T1000 (cell line): ENCODE measurements at places on chromosomes 5 and 9.
A peak's percentile ranks its signal among the peaks of the same experiment; 100 is the strongest.

DNA sequence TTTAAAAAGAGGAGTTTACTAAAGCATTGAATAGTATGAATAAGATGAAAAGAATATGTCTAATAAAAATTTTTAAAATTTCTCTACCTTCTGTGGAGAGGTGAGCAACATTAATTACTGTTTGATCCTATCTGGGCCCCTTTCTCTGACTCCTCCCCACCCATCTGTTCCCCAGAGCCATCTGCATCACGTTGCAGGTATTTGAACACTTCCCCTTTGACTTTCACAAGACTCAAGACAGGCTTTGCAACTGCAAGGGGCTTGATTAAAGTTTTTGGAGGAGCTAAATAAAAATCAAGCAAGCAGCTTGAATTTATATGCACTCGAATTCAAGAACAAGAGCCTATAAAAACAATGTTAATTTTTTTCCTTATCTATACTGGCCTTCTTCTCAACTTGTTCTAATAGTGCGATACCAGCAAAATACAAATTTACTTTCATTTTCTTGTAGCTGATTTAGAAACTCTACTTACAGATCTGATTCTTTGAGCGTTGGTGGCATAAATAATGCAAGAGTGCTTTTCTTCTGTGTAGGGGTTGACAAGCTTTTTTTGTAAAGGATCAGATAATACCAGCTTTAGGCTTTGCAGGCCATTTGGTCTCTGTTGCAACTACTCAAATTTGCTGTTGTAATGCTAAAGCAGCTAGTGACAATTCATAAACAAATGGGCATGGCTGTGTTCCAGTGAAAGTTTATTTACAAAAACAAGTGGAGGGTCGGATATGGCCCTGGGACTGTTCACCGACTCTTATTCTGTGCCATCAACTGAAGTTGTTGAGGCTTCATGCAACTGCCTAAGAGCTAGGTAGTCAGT, 21.2 kb downstream of the TXNDC8 start:
- no peak for DNase-seq

GRCh38 chr5:151115272-151115905, 34.6 kb upstream of the TNIP1 start:
- peak; percentile 21 for DNase-seq

DNA sequence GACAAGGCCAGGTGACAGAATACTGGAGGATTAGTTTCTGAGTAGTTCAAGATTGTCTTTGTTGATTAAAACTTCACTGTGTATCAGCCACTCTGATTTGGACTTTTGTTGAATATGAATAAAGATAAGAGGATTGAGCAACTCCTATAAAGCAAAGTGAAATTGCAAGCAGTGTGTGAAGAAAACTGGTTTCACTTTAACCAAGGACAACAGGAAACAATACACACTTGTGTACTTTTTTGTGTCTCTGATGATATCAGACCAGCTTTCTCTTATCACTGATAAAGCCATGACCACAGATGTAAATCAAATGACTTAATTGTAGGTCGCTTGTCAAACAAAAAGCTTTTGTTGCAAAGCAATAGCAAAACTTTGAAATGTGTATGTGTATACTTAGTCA, 268.6 kb downstream of the FER start:
- no peak for DNase-seq

DNA sequence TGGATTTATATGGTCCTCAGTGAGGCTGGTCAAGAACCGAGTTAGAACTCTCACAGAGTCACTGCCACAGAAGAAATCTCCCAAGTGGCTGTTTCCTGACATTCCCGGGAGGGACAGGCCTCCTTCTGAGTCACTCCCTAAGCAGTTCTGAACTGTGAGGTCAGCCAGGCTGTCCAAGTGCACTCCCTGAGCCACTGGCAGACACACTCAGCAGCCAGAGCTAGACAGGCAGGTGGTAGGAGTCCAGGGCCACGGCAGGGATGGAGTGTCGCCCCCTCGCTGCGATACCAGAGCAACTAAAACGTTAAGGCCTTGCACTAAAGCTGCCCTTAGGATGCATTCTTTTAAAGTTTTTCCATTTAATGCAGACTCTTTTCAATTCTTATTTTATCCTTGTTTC, 3.4 kb downstream of the IL4 start:
- peak; percentile 62 for DNase-seq

DNA sequence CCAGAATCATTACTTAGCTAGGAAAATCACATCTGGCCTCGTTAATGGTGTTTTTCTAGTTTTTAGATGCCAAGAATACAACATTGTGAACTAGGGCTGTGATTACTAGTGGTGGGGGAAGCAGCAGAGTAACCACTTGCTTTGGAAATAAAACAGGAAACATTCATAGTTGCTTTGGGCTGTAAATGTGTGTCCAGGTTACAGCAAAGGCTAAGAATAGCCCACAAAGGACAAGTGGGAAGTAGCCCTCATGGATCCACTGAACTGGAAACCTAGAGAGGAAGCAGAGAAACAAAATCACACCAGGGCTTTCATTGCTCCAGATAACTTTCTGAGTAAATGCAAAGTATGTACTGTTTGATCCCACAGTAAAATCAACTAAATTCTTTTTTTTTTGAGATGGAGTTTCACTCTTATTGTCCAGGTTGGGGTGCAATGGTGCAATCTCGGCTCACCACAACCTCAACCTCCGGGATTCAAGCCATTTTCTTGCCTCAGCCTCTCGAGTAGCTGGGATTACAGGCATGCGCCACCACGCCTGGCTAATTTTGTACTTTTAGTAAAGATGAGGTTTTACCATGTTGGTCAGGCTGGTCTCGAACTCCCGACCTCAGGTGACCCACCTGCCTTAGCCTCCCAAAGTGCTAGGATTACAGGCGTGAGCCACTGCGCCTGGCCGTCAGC, 56.2 kb upstream of the TNFSF15 start:
- no peak for DNase-seq

GRCh38 chr9:101029315-101030085, 973 bp downstream of the PLPPR1 start:
- DNase-seq: no peak

- peak; percentile 23 for DNase-seq
Observed at GRCh38 chr5:62475072-62475471, 62.5 kb downstream of the IPO11 start.

GRCh38 chr9:109250311-109250741, 70.5 kb downstream of the EPB41L4B start:
- no peak for DNase-seq

DNA sequence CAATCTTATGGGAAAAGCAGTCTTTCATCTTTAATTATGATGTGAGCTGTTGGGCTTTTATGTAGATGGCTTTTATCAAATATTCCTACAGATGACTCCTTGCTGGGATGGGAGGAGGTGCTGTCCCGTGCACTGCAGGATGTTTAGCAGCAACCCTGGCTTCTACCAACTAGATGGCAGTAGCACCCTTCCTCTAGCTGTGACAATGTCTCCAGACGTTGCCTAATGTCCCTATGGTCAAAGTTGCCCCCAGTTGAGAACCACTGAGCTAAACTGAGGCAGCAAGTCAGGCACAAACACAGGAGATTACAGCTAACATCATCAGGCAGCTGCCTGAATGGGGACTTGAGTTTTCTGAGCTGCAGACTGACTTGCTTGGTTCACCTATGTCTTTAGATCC, 401.9 kb upstream of the PDE4D start:
- no peak for DNase-seq

- no peak for DNase-seq
Observed at GRCh38 chr5:180287868-180288267, 4.0 kb downstream of the MAPK9 start.

GRCh38 chr5:14257995-14258403, 114.9 kb downstream of the TRIO start:
- no peak for DNase-seq

DNA sequence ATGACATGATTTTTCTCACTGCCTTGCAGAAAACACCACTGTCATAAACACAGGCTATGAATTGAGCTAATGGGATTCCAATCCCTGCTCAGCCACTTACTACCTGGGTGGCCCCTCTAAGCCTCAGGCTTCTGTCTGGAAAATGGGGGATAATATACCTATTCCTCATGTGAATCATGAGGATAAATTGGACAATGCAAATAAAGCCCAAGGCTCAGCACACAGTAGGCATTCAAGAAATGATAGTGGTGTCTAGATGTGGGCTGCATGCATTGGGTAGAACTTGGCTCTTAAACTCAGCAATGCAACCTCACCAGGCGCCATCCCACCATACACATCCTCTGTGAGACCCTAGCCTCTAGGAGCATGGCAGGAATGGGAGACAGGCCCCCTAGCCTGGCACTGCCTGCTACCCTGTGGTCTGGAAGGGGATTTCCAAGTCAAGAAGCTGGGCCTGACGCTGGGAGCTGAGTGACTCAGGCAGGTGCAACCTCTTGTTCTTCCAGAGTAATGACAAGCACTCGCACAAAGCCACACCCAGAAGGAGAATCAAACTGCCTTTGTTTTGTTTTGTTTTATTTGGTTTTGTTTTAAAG, 2.3 kb upstream of the TNIP1 start:
- no peak for DNase-seq

DNA sequence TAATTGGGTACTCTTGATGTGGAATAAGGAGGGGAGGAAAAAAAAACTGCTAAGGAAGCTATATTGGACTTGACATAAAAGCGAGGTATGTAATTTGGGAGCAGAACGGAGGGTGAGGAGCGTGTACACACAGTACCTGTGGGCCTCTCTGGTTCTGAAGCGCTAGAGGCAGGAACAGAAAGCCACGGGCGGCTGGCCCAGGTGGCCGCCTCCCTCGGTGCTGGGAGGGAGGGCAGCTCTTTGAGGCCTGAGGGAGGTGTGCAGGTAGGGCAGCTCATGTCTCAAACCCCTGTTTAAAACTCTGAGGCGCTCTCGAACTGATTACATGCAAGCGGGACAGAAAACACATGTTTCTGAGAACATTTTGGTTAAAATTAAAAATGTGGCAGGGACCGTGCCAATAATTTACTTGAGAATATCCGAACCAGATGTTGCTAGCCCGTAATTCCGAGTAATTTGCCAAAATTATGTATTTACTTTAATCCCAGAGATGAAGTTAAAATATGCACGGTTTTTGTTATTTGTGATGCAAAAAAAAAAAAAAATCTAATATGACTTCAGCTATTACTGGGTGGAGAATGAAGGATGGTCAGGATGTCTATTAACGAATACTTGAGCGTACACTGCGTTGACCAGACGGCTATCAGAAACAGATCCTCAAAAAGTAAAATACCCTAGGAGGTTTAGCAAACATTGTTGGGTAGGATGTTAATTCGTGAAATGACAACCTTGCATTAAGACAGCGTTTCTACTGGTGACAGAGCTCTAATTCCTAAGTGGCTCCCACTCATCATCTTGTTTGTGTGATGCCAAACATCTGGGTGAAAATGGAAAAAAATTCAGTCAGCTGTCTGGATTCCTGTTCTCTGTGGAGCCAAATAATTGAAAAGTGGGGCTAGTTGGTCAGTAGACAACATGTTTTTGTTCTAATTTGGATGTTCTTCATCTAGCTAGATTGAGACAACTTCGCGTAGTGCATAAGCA, 24.4 kb upstream of the STC2 start:
- no peak for DNase-seq

- no peak for DNase-seq
Observed at GRCh38 chr5:161085056-161085455, 233.0 kb upstream of the ATP10B start.

DNA sequence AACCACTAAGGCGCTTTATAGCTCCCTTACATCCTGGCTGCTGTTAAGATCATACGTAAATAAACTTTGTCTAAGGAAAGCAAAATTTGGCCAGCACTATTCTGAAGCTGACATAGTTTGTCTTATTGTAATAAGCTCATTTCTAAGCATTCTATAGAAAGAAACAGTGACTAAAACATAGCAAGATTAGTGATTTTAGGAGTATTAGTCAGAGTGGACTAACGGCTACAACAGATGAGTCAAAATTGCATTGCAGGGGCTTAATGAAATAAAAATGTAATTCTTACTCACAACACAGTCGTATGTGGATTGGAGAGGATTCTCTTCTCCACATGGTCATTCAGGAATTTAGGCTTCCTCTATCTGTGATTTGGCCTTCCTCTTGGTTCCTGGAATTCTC, 347.6 kb downstream of the GADD45G start:
- DNase-seq: no peak

DNA sequence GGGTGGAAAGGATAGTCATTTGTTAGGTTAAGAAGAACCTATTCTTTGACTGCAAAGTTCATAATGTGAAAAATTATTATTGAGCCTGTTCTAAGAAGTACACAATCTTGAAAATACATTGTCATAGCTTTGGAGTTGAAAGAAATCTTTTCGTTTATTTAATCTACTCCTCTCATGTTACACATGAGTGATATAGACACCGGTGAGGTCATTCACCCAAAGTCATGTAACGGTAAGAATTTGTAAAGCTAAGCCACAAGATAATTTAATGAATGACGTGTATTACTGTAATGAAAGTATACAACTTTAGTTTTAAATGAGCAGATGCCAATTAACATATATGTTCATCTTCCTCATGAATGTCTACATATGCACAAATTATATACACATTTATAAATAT, 284.1 kb upstream of the PDE4D start:
- no peak for DNase-seq

DNA sequence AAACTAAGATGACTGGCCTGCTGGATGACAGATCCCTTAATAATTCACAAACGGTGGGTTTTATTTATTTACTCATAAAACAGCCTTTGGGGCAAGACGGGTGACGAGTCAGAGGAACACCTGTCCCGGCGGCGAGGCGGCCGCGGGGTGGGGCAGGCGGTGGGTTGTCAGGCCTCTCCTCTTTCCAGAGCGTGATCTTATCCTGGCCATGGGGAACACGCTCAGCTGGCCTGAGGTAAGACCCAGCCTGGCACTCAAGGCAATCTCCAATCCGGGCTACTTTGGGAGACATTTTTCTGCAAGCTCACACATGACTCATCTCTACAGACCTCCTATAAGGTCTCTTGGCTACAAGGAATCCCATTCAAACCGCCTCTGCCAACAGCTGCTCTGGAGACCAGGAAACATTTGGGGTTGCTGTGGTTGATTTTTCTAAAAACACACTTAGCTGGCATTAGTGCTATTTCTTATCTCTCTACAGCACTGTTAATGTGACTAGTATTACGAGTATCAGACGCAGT, 6.3 kb downstream of the RAPGEF1 start:
- peak; percentile 74 for DNase-seq

DNA sequence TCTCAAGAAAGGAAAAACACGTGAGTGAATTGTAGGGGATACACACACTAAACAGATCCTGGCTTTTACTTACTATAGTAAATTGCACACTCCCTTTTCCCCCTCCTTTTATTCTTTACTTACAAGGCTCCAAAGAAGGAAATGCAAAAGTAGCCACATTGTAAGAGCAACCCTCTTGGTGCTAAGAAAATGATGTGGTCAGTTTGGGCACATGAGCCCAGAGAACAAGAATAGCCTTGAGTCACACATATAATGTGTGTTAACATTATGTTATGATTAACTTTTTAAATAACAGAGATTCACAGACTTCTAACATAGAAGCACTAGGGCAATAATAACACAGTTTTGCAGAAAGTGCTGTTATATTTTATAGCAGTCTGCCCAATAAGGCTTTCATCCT, 48.5 kb downstream of the PCSK5 start:
- DNase-seq: no peak
